ENCODE measurements at places on chromosomes 6 and 20.
A peak's percentile ranks its signal among the peaks of the same experiment; 100 is the strongest.

- DNase-seq = no peak
These were observed 9.3 kb upstream of the ARID1B start for GRCh38 chr6:156767603-156768467.

GRCh38 chr20:40651151-40651550 is 37.9 kb downstream of the MAFB start:
- DNase-seq = no peak

- DNase-seq = no peak
These were observed 19.0 kb downstream of the STX16 start for GRCh38 chr20:58670102-58670501.

DNA sequence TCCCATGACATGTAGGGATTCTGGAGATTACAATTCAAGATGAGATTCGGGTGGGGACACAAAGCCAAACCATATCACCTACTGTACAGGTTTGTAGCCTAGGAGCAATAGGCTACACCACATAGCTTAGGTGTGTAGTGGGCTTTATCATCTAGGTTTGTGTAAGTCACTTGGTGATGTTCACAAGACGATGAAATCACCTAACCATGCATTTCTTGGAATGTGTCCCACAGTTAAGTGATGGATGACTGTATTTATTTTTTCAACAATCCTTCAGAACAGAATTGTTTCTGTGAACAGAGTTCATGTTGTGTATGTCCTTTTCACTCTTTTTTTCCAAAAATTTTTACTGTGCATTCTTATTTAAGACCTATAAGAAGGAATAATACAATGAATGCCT is 76.1 kb downstream of the DTD1 start:
- no peak for DNase-seq

GRCh38 chr6:2848851-2849250 is 7.2 kb upstream of the SERPINB1 start:
- peak; percentile 65 for DNase-seq

GRCh38 chr20:7378864-7379605 is 561.2 kb downstream of the HAO1 start:
- DNase-seq = no peak

- DNase-seq = no peak
These were observed 75.8 kb downstream of the CAP2 start for GRCh38 chr6:17469006-17469832.

- no peak for DNase-seq
These were observed 42.7 kb downstream of the FILIP1 start for GRCh38 chr6:75450903-75451302.

GRCh38 chr6:111487661-111488060 is 4.6 kb upstream of the REV3L start:
- DNase-seq = no peak

- DNase-seq = no peak
These were observed 2.1 kb upstream of the TRERF1 start for GRCh38 chr6:42453654-42454427.

GRCh38 chr6:125950293-125950692 is 6.3 kb upstream of the HINT3 start:
- no peak for DNase-seq

DNA sequence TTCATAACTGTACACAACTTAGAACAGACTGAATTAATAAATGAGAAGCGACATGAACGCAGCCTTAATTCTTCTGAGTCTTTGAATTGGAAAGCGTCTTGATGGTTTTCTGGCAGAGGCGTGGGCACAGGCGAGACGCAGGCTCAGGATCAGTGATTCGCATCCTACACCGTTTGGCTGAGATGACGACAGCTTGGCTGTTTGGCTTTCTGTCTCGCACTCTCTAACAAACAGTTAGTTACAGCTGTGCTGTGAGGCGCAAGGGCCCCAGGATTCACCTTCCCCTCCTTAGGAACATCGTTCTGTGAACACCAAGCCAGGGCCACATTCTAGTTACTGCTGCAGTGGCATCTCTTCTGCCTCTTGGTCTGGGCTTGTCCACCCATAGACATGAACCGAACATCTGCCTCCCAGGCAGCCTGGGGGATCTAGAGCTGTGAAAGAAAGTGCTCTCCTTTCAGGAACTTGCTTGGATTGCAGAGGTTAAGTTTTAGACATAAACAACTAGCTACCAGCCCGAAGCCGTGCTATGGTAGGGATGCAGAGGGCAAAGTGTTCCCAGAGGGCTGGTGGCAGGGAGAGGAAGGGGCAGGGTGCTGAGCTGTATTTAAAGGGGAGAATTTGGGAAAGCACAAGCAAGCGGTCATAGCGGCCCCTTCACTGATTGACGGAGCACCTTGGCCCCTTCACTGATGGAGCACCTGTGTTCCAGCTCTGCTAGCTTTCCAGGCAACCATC is 49.6 kb downstream of the TCP11 start:
- no peak for DNase-seq

DNA sequence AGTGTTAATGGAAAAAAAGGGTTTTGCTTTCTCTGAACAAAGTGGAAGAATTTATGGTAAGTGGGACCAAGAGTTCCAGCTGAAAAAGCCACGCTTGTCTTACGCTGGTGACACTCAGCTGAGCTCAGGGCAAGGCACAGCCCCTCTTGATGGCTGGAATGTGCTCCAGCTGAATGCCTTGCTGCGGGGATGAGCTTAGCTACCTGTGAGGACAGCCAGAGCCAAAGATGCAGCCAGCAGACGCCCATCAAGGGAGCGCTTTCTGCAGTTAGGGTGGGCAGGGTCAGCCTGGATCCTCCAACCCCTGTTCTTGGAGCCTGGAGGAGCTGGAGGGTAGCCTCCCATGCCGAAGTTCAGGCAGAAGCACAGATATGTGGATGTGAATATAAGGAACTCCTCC is 191.4 kb downstream of the SCP2D1 start:
- no peak for DNase-seq

GRCh38 chr6:164753517-164753916 is 555.9 kb downstream of the C6orf118 start:
- DNase-seq = no peak

- DNase-seq = no peak
These were observed 240.9 kb upstream of the BTBD3 start for GRCh38 chr20:11676630-11677287.

- no peak for DNase-seq
These were observed 342.0 kb downstream of the TAF4 start for GRCh38 chr20:61723529-61724257.

- no peak for DNase-seq
These were observed 1223.0 kb downstream of the EPHA7 start for GRCh38 chr6:92196325-92196724.

GRCh38 chr6:76418560-76419223 is 346.2 kb upstream of the IMPG1 start:
- no peak for DNase-seq

GRCh38 chr6:139519571-139520031 is 145.2 kb upstream of the CITED2 start:
- no peak for DNase-seq

All from activated T-cell treated with anti-CD3 and anti-CD28 coated beads, Interleukin-2, amount 50 U/mL, for 24 hours (primary cell).